ENCODE measurements at places on chromosomes 1 and 21.

- no peak for DNase-seq
Observed at GRCh38 chr1:44016890-44017400, 14.3 kb downstream of the SLC6A9 start.

DNA sequence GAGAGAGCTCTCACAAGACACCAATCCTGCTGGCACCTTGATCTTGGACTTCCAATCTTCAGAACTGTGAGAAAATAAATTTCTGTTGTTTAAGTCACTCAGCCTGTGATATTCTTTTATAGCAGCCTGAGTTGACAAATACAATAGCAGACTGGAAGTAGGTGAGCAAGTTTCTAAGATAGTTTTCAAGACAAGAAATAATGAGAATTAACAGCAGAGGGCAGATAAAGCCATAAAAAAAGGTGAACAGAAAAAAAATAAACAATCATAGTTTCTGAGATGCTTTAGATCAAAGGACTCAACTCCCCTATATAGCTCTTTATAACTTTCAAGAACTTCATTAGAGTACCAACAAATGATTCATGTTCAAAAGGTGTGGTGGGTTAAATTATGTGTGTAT lies 119.8 kb downstream of the PLPPR5 start:
- no peak for DNase-seq

GRCh38 chr1:84835169-84835568 lies 57.8 kb downstream of the LPAR3 start:
- no peak for DNase-seq

DNA sequence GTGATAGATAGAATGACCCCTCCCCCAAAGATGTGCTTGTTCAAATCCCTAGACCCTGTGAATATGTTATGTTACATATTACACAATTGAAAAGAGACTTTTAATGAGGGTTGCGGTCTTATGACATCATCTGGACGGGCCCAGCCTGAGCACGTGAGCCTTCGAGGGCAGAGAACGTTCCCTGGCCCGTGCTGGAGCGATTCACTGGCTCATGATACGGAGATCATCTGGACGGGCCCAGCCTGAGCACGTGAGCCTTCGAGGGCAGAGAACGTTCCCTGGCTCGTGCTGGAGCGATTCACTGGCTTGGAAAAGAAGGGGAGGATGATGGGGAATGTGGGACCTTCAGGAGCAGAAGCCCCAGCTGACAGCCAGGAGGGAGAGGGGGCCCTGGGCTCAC lies 34.4 kb upstream of the COL18A1 start:
- DNase-seq = no peak

GRCh38 chr1:45356186-45356585 lies 15.9 kb upstream of the MUTYH start:
- no peak for DNase-seq

GRCh38 chr1:36176106-36176949 lies 20.4 kb downstream of the MAP7D1 start:
- no peak for DNase-seq

GRCh38 chr1:22761821-22762220 lies 51.2 kb downstream of the EPHB2 start:
- no peak for DNase-seq

DNA sequence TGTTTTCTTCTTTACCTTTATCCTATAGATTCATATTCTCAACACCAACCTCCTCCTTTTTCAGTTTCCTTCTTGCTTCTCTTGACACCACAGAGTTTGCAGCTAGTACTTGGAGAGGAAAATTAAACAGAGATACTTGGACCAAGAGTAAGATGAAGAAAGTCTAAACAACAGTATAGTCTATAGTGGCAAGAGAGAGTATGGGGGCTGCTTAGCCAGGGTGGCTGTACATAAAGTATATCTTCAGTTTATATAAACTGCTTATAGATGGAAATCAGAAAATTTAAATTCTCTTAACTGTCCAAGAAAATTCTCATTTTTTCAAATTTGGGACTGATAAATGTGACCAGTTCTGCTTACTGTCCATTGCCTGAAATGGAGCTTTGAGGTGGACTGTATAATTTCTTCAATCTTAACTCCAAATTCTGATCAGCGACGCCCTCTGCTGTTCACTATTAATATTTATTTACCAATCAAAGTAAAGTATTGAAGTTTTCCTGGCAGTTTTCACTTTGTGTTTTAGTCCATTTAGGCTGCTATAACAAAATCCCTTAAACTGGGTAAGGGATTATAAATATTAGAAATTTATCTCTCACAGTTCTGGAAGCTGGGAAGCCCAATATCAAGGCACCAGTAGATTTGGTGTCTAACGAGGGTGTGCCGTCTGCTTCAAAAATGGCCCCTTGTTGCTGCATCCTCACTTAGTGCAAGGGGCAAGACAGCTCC lies 14.8 kb upstream of the METTL18 start:
- no peak for DNase-seq

DNA sequence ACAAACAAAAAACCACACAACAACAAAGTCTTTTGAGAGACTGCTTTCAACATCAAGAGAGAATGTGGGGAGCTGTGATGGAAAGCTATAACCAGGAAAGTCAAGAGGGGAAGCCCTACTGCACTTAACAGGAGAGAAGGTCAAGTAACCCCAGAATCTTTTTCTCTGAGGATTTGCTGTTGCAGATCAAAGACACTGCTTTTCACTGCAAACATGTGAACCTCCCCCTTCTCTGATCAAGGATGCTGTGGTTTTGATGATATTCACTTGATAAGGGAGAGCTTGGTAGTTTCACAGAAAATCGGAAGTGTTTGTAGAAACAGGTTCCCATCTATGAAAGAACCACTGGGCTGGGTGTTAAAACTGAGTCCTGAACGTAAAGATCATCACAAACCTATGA lies 4.8 kb downstream of the ETV3 start:
- DNase-seq = no peak

GRCh38 chr1:68401506-68401905 lies 48.2 kb downstream of the RPE65 start:
- no peak for DNase-seq

- DNase-seq = no peak
Observed at GRCh38 chr1:91589437-91589836, 88.8 kb downstream of the CDC7 start.

GRCh38 chr1:23904748-23905357 lies 8.3 kb downstream of the CNR2 start:
- DNase-seq = no peak

- DNase-seq = no peak
Observed at GRCh38 chr1:12359359-12360133, 129.7 kb downstream of the VPS13D start.

- peak; percentile 14 for DNase-seq
Observed at GRCh38 chr1:159854116-159854692, 8.3 kb downstream of the VSIG8 start.

GRCh38 chr21:34885125-34885524 lies 164.0 kb downstream of the RUNX1 start:
- DNase-seq = no peak

All from ascending aorta (tissue), 2 donors.